ENCODE measurements at places on chromosomes 7 and 10.

DNA sequence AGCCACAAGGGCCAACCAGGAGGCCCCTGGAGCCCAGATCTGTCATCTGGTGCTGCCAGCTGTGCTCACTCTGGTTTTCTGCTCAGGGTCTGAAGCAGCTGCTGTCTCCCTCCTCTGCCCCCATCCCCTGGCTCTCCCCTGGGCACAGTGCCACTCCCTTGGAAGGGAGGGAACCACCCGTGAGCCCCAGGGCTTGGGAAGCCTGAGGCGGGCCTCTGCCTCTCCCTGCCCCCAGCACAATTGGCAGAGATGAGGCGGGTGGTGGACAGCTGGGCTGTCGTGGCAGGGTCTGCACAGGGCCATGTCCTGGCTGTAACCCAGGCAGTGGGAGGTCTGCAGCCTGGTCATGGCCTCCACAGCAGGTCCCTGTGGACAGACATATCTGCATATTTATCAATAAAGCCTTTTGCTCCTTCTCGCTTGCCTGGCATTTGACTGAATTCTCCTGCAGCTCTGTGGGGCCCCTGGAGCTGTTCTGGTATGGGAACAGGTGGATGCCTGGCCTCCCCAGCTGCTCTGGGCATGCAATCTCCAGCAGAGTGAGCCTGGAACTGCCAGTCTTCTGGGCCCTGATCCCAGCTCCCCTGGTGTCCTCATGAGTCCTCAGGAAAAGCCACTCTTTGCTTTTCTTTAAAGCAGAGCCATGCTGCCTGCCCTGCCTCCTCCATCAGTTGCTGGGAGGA, 1.6 kb upstream of the ANKRD2 start:
- DNase-seq = no peak

DNA sequence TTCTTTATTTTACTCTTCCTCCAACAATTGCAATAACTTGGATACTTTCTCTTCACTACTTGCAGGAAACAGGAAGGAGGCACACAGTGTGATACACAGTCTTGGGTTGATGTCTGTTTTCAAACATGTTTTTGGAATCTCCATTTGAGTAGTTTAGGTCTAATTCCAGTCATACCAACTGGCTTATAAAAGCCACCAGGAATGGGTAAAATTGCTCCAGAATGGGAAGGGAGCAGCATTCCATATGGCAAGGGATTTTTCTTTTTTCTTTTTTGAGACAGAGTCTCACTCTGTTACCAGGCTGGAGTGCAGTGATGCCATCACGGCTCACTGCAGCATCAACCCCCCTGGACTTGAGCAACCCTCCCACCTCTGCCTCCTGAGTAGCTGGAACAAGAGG, 545.1 kb upstream of the GALNT17 start:
- DNase-seq = no peak

GRCh38 chr7:39735903-39736302, 112.5 kb downstream of the RALA start:
- no peak for DNase-seq

DNA sequence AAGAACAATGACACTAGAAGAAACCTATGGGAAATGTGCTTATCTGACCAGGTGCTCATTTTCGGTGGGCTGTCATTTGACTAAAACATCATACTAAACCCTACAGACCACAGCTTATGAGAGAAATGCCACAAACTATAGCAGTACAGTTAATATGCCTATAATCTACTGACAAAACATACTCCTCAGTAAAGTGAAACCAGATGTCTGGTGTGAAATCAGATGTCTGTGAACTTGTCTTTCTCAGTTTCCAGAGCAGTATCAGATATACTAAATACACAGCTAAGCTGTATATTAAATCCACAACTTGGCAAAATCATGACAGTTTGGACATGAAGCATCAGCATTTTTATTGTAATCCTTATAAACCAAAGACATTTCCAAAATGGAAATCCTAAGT, 3.3 kb downstream of the IMMP2L start:
- DNase-seq = no peak

- DNase-seq = no peak
Measured at GRCh38 chr7:114952296-114952695, 30.4 kb downstream of the MDFIC start.
